ENCODE measurements at places on chromosomes 5 and 9. TPM values are rescaled to one million over a fixed set of nuclear protein-coding genes. Genes with fewer than 3 reads are reported as not detected.

DNA sequence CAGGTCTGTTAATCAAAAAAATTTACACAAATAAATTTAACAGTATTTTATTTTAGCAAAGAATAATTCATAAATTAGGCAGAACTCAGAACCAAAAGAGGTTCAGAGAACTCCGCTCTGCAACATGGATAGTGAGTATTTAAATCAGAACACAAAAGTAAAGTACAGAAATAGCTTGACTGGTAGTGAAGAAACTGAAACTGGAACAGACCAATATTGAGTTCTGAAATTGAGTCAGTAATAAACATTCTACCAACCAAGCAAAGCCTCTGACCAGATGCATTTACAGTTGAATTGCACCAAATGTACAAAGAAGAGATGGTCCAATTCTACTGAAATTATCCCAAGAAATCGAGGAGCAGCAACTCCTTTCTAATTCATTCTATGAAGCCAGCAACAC lies 1542.8 kb downstream of the EFNA5 start:
- DNase-seq, result no peak

The PIK3R1 gene
- total RNA-seq, result 76.2 TPM

GRCh38 chr5:21680196-21680595 lies 1172.9 kb downstream of the CDH12 start:
- DNase-seq, result no peak

The MAPKAP1 gene
- total RNA-seq, result 61.9 TPM

The NUP188 gene
- 68.3 TPM for total RNA-seq

- DNase-seq, result no peak
Measured at GRCh38 chr9:37955781-37956422, 52.0 kb upstream of the SLC25A51 start.

DNA sequence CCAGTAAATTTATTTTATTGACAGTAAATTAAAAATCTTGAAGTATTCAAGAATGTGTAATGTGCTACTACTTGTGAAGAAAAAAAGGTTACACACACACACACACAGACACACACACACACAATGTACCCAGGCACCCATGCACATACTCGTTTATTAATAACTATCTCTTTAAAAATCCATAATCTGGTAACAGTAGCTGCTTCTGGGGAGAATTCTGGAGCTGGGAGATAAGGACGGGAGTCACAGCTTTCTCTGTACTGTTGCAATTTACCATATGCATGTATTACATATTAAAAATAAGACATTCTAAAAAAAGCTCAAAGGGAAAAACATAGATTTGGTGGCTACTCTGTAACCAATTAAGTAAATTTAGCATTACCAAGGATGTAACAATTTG lies 7.9 kb upstream of the C1QTNF2 start:
- no peak for DNase-seq

The OR5C1 gene
- not detected for total RNA-seq

All from progenitor cell of endocrine pancreas (in vitro differentiated cells).